ENCODE measurements at places on chromosomes 3 and 15.
A peak's percentile ranks its signal among the peaks of the same experiment; 100 is the strongest.

DNA sequence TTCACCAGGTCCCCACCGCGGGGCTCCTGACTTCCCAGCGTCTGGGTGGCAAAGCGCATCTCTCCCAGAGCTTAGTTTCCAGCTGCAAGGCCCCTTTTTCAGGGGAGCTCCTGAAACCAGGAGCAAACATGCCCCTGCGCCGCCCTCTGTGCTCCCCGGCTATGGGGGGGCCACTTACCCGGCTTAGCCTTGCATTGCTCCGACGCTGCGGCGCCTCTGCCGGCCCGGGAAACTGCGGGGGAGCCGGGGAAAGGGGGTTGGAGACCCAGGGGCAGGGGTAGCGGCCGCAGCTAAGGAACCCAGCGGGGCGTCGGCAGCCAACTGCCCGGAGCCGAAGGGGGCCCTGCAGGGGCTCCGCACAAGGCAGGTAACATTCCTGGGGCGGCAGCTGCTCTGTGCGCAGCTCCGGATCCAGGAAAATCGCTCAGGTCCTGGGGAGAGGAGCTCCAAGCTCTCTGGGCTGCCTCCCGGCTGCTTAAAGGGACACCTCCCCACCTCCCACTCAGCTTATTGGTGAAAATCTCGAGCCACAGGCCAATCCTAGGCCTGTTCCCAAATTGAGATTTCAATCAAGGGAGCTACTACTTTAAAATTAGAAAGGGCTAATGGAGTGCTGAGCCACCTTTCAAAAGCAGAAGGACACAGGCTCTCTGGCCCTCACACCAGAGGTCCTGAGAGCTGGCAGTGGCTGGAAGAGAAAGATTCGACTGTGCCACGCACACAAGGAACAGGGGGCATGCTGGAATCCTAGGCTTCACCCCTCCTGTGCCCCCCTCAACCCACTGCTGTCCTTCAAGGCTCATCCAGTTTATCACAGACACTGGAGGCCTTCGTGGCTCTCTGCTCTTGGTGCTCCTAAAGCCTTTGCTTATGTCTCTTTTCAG lies 42.7 kb upstream of the PRICKLE2 start:
- no peak for DNase-seq

- DNase-seq = no peak
Measured at GRCh38 chr3:40103829-40104228, 205.7 kb upstream of the EIF1B start.

- no peak for DNase-seq
Measured at GRCh38 chr3:131989318-131989717, 45.5 kb downstream of the CPNE4 start.

- no peak for DNase-seq
Measured at GRCh38 chr15:66878761-66879160, 176.7 kb downstream of the SMAD6 start.

DNA sequence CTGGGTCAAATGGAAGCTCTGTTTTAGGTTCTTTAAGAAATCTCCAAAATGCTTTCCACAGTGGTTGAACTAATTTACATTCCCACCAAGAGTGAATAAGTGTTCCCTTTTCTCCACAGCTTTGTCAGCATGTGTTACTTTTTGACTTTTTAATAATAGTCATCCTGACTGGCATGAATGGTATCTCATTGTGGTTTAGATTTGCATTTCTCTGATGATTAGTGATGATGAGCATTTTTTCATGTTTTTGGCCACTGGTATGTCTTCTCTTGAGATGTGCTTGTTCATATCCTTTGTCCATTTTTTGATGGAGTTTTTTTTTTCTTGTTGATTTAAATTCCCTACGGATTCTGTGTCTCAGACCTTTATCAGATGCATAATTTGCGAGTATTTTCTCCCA lies 745.0 kb upstream of the BCHE start:
- no peak for DNase-seq

DNA sequence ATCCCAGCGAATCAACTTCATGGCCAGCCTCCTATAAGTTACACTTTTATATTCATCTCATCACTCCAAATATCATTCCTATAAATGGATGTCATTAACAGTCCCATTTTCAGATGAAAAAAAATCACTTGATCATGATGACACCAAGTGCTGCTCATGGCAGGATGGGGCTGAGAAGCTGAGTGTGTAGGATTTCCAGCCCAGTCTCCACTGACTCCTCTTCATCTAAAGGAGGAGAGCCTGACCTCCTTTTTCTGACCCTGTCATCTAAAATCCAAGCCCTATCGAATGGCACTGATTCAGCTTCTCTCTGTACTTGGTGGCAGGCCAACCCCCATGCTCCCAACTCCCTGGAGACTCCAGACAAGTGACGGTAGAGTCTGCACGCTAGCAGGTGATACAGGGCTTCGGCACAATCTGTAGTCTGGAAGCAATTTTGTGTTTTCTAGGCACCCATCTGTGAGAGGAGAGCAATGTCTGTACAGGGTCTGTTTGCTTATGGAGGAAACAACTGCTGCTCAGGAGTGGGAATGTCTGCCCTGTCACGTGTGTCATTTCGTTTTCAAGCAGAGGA lies 103.2 kb downstream of the EPHB1 start:
- no peak for DNase-seq

DNA sequence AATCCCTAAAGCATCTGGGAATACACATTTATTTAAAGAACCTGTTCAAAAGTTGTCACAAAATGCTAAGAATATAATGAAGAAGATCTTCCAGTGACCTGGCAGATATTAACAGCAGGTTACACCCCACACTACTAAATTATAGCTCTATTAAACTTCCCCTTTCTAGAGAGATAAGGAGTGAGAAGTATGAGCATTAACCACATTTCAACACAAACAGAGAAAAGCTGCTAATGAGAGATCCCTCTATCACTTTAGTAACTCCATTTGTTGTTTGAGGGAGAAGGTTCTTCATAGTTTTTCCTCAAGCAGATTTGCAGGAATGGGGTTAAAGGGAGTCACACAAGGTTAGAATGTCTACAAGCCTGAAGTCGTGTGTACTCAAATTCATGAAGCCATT lies 3.6 kb downstream of the COL8A1 start:
- DNase-seq = no peak

- DNase-seq = no peak
Measured at GRCh38 chr3:33855884-33856546, 57.6 kb downstream of the PDCD6IP start.

GRCh38 chr15:100740138-100740537 lies 137.7 kb downstream of the ASB7 start:
- DNase-seq = no peak

DNA sequence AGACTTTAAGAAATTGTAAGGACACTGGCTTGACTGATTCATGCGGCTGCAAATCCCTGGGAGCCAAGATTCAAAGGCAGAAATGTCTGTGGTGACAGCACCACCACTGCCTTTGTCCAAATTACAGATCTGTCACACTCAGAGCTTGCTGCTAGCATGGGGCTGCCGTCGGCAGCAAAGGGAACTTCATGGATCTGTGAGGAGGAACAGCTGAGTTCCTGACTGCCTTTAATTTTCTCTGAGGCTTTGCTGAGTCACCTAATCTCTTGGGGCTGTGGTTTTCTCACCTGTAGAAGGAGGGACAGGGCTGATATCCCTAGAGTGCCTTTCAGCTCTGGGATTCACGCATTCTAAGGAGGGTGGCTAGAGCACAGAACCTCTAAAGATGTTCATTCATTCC lies 4.1 kb upstream of the PAK6 start:
- DNase-seq = no peak

DNA sequence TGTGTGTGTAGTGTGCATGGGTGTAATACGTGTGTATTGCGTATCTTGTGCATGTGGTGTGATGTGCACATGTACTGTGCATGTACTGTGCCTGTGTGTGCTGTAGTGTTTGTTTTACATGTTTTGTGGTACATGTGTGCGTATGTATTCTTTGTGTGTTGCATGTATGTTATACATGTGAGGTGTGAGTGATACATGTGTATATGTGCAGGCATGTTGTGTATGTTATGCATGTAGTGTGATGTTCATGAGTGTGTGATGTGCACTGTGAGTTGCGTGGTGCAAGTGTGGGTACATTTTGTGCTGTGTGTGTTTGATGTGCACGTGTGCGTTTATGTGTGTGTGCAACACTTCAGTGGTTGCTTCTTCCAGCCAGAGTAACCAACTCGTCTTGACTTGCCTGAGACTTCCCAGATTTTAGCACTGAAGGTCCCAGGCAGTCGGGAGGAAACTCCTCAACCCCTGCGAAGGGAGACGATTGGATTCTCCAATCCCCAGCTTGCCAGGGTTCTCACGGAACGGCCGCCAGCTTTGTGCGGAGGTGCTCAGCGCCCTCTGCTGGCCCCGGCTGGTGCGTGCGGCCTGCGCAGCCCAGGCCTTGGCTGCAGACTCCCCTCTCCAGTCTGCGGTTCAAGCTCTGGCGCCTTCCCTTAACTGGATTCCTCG lies 3.6 kb downstream of the GALNT15 start:
- peak; percentile 66 for DNase-seq

- no peak for DNase-seq
Measured at GRCh38 chr15:80991421-80991820, 1.8 kb upstream of the MESD start.

DNA sequence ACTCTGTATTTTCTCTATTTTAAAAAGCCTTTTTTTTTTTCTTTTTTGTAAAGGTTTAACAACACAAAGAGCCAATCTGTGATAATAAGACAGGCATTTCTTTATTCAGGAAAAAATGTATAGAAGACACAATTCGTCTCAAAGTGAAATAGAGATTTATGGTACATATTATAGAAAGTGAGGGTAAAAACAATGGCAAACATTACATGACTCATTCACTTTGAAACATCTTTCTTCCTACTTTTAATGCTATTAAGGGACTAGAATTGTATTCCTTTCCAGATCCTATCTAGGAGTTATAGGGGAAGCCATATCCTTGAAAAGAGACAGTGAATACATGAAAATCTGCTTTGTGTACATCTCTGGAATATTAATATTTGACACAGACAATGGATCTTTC lies 137.1 kb upstream of the MCTP2 start:
- no peak for DNase-seq

DNA sequence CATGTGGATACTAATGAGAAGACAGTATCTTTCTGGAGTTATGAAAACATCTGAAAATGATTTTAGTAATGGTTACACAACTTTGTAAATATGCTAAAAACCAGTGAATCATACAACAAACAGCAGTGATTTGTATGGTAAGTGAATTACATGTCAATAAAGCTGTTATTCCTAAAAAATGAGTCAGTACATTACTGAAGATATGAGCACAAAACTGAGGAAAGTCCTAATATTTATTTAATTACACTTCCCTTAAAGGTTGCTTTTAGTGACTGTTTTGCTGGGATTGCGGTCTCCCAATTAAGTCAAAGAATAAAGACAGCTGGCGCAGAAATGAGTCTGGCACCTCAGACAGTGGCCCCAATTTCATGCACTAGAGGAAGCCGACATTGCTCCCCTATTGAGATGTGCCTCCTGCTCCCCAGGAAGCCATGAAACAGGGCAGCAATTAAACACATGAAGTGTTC lies 50.9 kb upstream of the FSIP1 start:
- DNase-seq = no peak

DNA sequence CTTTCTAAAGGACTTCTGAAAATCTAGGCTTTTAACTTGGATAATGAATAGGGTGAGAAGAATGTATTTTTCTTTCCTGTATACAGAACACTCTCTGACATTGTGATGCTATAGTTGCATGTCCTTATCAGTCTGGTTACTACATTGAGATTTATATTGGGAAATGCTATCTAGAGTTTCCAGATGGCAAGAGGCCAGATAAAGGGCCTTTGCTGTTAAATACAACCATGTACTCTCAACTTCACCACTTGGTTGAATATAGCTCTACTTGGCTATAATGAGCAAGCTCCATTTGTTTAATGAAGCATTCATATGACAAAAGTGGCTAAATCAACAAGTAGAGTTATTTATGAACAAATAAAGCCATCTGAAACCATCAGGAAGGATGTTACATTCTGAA lies 91.0 kb downstream of the IGSF11 start:
- no peak for DNase-seq

DNA sequence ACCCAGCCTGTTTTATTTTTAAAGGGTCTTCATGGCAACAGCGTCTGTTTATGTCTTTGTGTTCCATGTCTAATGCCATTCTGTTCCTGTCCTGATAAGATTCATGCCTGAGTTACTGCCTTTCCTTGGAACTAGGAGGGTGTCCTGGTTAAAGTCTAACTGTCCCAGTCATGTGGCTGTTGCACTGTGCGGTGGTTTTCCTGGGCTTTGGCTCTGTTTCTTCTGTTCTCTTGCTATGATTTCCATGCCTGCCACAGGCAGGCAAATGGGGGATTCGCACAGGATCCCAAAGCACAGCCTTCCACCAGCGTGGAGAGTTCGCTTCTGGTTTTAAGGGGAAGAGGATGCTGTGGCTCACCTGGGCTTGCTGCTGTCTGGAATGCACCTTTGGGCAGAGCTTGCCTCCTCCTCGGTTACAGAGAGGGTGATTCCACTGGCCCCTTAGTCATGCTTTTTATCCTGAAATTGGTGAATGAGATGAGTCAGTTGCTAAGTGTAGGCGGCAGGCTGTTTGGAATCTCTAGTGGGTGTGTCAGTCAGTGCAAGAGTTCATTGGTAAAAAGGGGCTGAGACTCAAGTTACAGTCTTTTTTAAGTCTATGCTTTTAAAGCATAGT lies 86.8 kb downstream of the CCK start:
- DNase-seq = peak; percentile 27

- DNase-seq = no peak
Measured at GRCh38 chr3:147398813-147399534, 7.4 kb downstream of the ZIC4 start.

DNA sequence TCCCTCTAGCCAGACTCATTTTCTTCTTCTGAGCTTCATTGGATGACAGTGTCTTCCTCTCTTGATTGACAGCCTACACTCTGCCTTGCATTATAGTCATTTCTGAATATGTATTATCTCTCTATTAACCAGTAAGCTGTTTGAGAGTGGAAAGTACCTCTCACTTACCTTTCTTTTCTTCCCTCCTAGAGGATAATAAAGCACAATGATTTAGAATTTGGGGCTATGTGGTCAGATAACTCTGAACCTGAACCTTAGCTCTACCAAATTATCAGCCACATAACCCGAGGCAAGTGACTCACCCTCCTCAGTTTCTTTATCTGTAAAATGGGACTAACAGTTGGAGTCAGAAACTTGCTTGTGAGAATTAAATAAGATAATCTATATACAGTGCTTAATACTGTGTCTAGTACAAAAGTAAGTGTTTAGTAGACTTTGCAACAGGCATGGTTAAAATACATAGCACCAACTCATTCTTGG lies 331.8 kb upstream of the TBL1XR1 start:
- DNase-seq = no peak

DNA sequence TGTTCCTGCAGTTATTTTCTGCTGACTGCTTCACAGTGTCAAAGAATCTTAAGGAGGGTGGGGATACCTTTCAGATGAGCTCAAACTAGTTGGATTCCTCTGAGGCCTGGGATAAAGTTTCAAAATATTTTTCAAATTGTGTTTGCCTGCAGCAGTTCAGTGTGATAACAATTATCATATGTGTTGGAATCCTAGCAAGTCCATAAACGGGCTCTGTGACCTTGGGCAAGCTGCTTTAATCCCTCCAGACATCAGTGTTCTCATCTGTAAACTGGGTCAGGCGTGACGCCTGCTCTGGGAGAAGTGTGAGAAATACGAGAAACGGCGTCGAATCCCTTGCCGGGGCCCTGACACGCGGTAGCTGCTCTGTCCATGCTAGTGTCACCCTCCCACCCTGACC lies 153.5 kb downstream of the UACA start:
- no peak for DNase-seq

- DNase-seq = no peak
Measured at GRCh38 chr3:31132132-31132769, 237.8 kb upstream of the GADL1 start.

Data from stimulated activated CD4-positive, alpha-beta T cell treated with anti-CD3 and anti-CD28 coated beads, Interleukin-4, amount 100 ng/mL, for 4 hours (primary cell).